AG09309 (cell line): ENCODE measurements at places on chromosomes 1 and 21.

DNA sequence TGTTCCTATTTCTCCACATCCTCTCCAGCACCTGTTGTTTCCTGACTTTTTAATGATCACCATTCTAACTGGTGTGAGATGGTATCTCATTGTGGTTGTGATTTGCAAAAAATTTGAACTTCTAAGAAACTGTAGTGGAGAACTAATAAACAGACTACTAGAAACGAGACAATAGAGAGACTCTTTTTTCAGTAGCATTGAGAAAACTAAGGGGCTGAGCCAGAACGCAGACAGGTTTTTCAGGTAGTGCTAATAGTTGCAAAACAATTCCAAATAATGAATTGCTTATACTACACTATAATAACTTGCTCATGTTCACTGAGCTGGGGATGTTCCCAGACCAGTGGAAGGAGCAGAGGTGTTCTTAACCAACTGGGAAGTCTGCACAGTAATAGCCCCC, 98.8 kb upstream of the DPH5 start:
- no peak for DNase-seq

- no peak for DNase-seq
These were observed 692 bp downstream of the SORT1 start for GRCh38 chr1:109396871-109397580.

GRCh38 chr1:54814571-54814970, 13.4 kb upstream of the TTC22 start:
- no peak for DNase-seq

DNA sequence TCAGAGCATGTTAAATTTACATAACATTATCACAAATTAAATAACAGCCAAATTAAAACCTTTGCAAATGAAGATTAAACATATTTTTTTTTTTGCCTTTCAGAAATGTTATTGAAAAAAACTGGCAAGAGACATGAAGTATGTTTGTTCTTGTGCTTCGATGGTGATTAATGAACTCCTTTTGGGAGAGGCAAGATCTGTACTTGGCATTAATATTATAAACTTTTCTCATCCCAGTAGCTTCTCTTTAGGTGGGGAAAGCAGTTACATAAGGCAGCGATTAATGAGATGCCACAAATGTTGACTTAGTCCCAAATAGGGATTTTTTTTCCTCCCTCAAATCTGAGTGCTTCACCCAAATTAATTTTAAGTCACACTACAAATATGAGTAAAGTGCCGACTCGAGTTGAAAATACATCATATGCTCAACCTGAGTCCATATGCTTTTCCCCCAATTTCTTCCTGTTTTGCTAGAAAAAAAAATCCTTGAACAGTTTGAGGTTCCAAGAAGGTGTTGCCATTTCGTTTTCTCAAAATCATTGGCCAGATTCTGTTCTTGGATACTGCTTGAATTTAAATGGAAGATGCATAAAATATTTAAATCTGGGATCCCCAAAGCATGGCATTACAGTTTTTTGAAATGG, 294.5 kb downstream of the VAV3 start:
- DNase-seq: no peak

- DNase-seq: no peak
These were observed 5.3 kb upstream of the TUFT1 start for GRCh38 chr1:151534662-151535278.

- no peak for DNase-seq
These were observed 350.6 kb upstream of the NCAM2 start for GRCh38 chr21:20647607-20648006.

DNA sequence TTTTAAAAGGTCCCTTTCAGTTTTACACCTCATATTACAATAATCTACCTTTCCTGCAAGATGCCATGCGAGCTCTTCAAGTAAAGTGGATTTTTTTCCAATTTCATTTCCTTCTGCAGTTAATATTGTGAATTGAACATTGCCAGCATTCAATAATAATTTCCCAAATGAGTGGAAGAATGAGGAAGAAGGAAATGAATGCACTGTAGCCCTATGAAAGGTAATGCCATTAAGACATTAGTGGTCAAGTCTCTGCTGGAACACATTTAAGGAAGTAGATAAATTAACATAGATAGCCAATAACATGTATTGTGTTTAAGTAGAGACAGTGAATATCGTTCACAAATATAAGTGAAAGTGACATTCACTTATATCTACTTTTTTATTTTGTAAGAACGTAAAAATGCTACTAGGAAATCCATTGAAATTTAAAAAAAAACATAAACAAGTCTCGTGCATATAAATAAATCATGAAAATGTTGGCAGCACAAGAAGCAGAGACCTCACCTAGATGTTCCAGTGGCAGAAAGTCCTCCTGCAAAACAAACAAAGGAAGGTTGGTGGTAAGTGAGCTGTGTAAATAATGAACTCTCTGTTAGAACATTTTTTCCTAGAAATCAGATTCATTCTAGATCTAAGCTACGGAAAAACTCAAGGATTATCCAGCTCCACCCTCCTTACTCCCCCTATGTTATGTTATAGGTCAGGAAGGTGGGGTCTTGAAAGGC, 17.7 kb downstream of the FCRL3 start:
- DNase-seq: no peak

GRCh38 chr1:236064674-236065508, at the start of gene NID1:
NID1 (minus strand) TSS chr1:236065090; CDS start chr1:236065079, 11 bp downstream.
- DNase-seq: no peak

GRCh38 chr21:10639123-10639522, 117.7 kb downstream of the TPTE start:
- DNase-seq: no peak

- DNase-seq: no peak
These were observed 5.6 kb downstream of the CRCT1 start for GRCh38 chr1:152519851-152520250.

DNA sequence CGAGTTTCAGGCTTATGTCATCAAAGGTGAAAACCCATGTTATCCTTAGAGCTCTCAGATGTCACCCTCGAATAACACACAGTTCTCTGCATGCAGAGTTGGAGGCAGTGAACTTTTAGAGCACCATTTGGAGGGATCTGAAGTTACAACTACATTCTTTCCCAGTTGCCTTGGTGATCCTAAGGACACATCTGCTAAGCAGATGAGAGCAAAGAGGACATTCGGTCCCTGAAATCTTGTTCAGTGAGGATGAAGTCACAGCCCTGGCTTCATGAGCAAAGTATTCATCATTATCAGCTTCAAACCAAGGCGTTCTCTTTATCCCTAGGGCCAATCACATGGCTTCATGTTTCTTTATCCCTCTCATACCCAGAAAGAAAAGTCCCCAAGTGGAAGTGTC, 23.1 kb upstream of the MCOLN2 start:
- peak; percentile 39 for DNase-seq

DNA sequence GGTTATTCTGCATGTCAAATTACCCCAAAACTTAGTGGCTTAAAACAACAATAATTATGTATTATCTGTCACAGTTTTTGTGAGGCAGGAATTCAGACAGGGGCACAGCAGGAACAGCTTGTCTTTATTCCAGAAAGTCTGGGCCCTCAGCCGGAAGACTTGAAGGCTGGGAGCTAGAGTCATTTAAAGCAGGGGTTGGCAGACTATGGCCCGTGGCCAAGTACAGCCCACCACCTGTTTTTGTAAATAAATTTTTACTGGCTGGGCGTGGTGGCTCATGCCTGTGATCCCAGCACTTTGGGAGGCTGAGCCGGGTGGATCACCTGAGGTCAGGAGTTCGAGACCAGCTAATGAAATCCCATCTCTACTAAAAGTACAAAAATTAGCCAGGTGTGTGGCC, 39.6 kb upstream of the KDM4A start:
- no peak for DNase-seq

- DNase-seq: no peak
These were observed 150.3 kb downstream of the AMY1C start for GRCh38 chr1:103900005-103900404.

GRCh38 chr1:20491866-20492265, 5.9 kb upstream of the CAMK2N1 start:
- no peak for DNase-seq
